Activated T-helper 17 cell treated with anti-CD3 and anti-CD28 coated beads, Interleukin-2, amount 50 U/mL, for 72 hours (primary cell): ENCODE measurements at places on chromosomes 5 and 9. TPM values are rescaled to one million over a fixed set of nuclear protein-coding genes. Genes with fewer than 3 reads are reported as not detected.

FRRS1L gene
- not detected for total RNA-seq

ZNF474 gene
- total RNA-seq: not detected

RXFP3 gene
- not detected for total RNA-seq

GNPDA1 gene
- 51.1 TPM for total RNA-seq

ANXA1 gene
- total RNA-seq: 50.3 TPM

SIT1 gene
- total RNA-seq: 135 TPM

SCGB3A1 gene
- total RNA-seq: not detected

SLC34A1 gene
- total RNA-seq: 0.56 TPM

TSC1 gene
- total RNA-seq: 31.2 TPM

C5orf58 gene
- not detected for total RNA-seq

BTNL3 gene
- not detected for total RNA-seq

SH3TC2 gene
- not detected for total RNA-seq

PTBP3 gene
- total RNA-seq: 117 TPM

GMCL2 gene
- total RNA-seq: not detected

QRFP gene
- not detected for total RNA-seq

WDR31 gene
- 2.2 TPM for total RNA-seq

GDF9 gene
- 0.69 TPM for total RNA-seq

CCNI2 gene
- 3.3 TPM for total RNA-seq

CCL27 gene
- 0.78 TPM for total RNA-seq

XRCC4 gene
- 12.4 TPM for total RNA-seq

S1PR3 gene
- total RNA-seq: not detected

ZNF366 gene
- total RNA-seq: not detected

ADGRD2 gene
- total RNA-seq: not detected

RELL2 gene
- total RNA-seq: 29.9 TPM

SPINK7 gene
- total RNA-seq: not detected

RFX3 gene
- total RNA-seq: 19.8 TPM

SPATA31C1 gene
- 0.08 TPM for total RNA-seq

JAKMIP2 gene
- total RNA-seq: 2.4 TPM

CRHBP gene
- total RNA-seq: 0.66 TPM

C9 gene
- total RNA-seq: not detected

SLC45A2 gene
- not detected for total RNA-seq

HMCN2 gene
- total RNA-seq: not detected

GABRB2 gene
- total RNA-seq: not detected

MINAR2 gene
- total RNA-seq: 0.13 TPM

ZNF454 gene
- not detected for total RNA-seq

PCDHGB5 gene
- 0.09 TPM for total RNA-seq

AJM1 gene
- total RNA-seq: 4.3 TPM

ANGPTL2 gene
- not detected for total RNA-seq

SPTLC1 gene
- total RNA-seq: 66.9 TPM

THOC3 gene
- 122 TPM for total RNA-seq

ANKRD55 gene
- total RNA-seq: 0.21 TPM

STPG3 gene
- total RNA-seq: not detected

N4BP3 gene
- total RNA-seq: 3.7 TPM

TAF11L5 gene
- total RNA-seq: not detected

ITK gene
- total RNA-seq: 144 TPM

TSSK1B gene
- total RNA-seq: not detected

OGN gene
- total RNA-seq: 0.30 TPM

PCDHB14 gene
- not detected for total RNA-seq

POLK gene
- 44.4 TPM for total RNA-seq

MARCOL gene
- not detected for total RNA-seq

PLAC8L1 gene
- total RNA-seq: 0.69 TPM

FOXD4L6 gene
- not detected for total RNA-seq

SLC38A9 gene
- 21.7 TPM for total RNA-seq
